Stimulated activated CD4-positive, alpha-beta T cell treated with anti-CD3 and anti-CD28 coated beads, Interleukin-12 subunit alpha, Interleukin-12 subunit beta, amount 100 ng/mL, for 24 hours (primary cell): ENCODE measurements at places on chromosomes 6 and 20.

GRCh38 chr6:138593909-138594757, 94.8 kb upstream of the NHSL1 start:
- no peak for DNase-seq

GRCh38 chr6:158634695-158635426, 9.7 kb downstream of the DYNLT1 start:
- no peak for DNase-seq

DNA sequence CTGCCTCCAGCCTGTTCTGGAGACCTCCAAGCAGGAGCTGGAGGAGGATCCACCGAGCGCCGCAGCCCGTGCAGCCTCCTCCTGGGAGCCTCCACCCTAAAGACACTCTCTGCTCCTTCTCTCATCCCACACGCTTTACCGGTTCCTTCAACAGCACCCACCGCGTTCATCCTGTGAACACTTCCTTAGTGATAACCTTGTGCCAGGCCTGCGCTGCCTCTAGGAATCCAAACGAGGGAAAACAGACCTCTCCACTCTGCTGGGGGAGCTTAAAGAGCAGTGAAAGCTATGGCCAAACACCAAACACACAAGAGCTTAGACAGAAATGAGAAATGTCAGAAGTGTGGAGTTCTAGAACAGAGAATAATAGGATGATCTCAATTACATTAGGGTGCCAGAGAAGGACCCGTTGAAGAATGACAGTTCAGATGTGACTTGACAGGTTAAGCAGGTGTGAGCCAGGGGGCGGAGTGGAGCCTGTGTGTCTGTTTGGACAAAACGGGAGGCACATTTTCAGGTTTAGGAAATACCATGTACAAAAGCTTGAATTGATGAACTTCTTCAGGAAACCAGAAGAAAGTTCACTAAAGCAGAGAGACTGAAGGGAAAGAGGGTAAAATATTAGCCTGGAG, 28.5 kb upstream of the HLA-DRB5 start:
- no peak for DNase-seq

GRCh38 chr20:59320854-59321647, 20.6 kb downstream of the EDN3 start:
- DNase-seq = no peak

- no peak for DNase-seq
Observed at GRCh38 chr6:158031381-158032353, 50.0 kb downstream of the SYNJ2 start.
